Umbilical cord (tissue), 2 donors: ENCODE measurements at places on chromosomes 2 and 18.
A peak's percentile ranks its signal among the peaks of the same experiment; 100 is the strongest.

GRCh38 chr2:78707776-78708386 is 317.6 kb upstream of the REG3G start:
- no peak for DNase-seq

- no peak for DNase-seq
Measured at GRCh38 chr2:35501076-35501475, 854.5 kb upstream of the CRIM1 start.

DNA sequence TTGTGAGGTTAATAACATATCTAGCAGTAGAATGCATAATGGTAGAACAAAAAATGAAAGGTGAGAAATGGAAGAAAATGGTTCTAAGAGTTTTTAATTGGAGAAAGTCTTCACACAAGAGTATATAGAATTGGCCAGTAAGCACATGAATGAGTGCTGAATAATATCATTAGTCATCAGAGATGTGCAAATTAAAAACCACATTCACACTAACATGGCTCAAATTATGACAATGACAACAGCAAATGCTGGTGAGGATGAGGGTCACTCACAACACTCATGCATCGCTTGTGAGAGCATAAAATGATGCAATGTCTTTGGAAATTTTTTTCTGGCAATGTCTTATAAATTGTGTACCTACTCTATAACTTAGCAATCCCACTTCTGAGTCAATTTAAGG is 1355.4 kb upstream of the ACVR2A start:
- DNase-seq, result no peak

GRCh38 chr2:238936162-238937052 is 88.5 kb downstream of the TWIST2 start:
- DNase-seq, result no peak

- no peak for DNase-seq
Measured at GRCh38 chr2:50379351-50379750, 652.6 kb downstream of the NRXN1 start.

DNA sequence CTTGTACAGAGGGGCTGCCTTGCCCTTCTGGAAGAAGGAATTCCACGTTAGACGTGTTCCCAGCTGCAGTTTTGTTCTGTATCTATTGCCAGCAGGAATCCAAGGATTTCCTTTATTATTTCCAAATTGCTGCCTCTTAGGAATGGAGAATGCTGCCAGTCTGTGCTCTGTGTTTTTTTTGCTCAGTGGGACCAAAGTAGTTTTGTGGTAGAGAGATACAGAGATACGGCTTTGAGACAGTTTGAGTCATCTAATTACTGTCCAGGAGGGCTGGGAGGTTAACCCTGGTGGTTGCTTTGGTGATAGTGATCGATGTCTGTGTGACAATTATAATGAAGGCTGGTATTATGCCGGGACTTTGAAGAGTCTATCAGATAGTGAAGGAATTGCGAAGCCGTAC is 26.3 kb downstream of the ASAP2 start:
- DNase-seq, result no peak

GRCh38 chr2:216700088-216700567 is 4.8 kb upstream of the IGFBP5 start:
- peak; percentile 90 for DNase-seq

DNA sequence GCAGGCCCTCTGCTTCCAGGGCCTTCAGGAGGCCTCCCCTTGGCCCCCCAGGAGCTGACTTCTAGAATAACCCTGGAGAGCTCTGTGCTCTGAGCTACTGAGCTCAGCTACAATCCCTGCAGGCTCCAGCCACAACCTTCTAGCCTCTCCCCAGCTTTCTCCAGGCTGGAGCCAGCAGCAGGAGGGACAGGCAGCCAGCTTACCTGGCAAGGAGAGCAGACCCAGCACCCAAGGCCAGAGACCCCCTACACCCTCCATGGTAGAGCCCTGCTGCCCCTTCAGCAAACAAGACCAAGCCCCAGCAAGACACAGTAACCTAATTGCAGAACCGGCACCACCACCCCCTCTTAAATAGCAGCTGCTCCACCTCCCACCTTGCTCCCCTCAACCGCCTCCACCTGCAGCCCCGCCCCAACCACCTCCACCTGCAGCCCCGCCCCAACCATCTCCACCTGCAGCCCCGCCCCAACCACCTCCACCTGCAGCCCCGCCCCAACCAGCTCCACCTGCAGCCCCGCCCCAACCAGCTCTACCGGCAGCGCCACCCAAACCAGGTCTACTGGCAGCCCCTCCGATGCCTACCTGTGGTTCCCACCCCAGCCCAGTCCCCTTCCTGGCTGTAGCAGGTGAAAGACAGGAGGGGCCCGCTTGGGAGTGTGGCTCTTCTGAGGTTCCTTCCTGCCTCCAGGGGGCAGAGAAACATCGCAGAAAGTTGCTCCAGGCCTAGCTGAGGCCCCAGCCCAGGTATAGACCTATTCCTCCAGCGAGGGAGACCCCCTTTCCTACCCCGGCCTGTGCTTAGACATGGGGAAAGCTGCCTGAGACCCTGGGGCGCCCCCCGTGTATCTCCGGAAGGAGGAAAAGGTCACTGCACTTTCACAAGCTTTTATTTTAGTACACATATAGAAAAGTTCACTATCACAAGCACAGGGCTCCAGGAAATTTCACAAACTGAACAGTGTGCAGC is at the start of gene ASTL:
ASTL (minus strand) TSS at position 324 of the 967 bp plus-strand sequence; CDS start at position 258, 66 bp downstream.
- peak; percentile 65 for DNase-seq
